Putamen (tissue), 1 donor: ENCODE measurements at places on chromosomes 1 and 21.

DNA sequence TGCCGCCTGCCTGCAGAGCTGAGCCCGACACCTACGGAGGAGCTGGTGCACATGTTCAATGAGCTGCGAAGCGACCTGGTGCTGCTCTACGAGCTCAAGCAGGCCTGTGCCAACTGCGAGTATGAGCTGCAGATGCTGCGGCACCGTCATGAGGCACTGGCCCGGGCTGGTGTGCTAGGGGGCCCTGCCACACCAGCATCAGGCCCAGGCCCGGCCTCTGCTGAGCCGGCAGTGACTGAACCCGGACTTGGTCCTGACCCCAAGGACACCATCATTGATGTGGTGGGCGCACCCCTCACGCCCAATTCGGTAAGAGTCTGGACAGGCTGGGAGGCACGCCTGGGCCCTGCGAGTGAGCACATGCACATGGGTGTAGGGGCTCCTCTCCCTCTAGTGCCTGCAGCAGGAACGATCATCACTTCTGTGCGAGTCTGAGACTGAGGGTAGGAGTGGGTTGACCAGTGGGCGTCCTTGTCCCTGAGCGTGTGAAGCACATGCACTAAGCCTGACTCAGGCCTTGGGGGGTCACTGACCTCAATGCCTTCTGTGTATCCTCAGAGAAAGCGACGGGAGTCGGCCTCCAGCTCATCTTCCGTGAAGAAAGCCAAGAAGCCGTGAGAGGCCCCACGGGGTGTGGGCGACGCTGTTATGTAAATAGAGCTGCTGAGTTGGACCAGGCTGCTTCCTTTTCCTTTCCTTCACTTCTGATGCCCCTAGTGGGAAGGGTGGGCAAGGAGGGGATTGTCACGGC, 6.9 kb downstream of the DMAP1 start:
- no peak for DNase-seq

DNA sequence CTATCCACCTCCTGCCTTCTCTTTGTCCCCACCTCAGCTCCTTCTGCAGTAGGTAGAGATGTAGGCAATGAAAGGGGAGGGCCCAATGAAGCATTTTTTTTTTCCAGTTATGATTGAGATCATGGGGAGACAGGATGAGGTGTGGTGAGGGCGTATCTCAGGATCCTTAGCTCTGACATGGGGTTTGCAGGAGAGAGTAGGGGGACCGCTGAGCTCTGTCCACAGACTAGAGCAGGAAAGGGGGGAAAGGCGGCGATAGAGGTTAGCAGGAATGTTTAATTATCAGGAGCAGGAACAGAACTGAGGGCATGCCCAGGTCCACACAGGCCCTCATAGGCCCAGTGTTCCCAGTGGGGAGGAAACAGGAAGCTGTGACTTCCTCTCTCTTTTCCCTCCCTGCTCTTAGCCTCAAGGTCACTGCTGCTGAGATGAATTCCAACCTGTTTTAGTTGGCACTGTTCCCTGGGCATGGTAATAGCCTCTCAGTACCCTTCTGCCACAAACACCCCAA, 901 bp upstream of the RXFP4 start:
- no peak for DNase-seq

DNA sequence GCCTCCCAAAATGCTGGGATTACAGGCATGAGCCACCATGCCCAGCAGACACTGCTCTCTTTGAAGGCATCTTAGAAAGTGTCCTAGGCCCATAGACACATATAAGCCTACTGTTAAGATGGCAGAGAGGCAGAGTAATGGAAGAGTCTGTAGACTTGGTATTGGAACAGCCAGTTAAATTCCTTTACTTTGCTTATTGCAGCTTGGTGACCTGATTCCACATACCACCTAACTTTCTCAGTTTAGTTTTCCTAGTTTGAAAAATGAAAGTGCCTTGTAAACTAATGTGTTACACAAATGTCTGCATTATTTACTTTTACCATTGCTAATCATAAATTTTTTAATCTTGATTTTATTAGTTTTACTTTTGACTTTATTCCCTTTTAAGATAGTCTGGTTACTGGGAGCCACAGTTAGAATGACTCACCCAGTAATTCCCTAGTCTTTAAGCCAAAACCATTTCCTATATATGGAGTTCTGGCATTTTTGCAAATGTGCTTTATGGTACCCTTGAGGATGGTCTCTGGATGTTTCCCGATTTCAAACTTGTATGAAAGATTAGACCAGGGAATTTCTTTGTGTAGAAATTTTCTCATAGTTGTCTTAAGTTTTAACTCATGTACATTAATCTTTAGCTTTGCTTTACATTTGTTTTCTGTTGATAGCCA, 6.4 kb downstream of the SMAP2 start:
- no peak for DNase-seq

- no peak for DNase-seq
Measured at GRCh38 chr1:29554208-29554778, 318.0 kb downstream of the PTPRU start.

DNA sequence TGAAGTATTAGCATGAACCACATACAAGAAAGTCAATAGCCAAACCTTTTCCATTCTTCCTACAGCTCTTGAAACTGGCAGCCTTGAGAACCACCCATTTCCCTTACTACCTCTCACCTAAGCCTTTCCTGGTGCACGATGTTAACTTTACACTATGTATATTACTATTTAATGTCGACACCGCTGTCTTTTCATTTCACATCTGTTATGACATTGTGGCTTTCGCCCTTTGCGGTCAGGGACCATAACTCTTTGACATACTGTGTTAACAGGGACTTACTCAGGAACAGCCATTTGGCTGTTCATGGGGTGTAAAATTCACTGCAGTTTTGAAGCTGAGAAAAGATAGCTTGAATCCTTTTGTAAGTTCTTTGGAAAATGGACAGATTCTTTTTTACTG, 21.1 kb upstream of the GPR88 start:
- DNase-seq: no peak

DNA sequence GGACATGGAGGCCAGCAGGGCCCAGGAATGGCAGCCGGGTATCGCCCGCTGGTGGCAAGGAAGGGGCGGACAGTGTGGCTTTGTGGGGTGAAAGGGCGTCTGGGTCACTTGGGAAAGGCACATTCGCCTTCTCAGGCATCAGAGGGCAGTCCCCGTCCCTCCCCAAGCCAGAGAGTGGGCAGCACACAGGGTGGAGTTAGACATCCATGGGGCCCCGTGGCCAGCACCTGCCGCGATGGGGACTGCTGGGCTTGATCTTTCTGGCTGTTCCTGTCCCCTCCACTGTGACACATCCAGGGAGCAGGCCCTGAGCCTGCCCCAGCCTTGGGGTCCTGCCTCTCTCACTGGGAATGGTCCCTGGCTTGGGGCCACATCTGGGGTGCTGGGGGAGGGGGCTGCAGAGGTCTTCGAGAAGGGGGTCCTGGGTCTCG, 4.0 kb upstream of the TRPM2 start:
- no peak for DNase-seq

DNA sequence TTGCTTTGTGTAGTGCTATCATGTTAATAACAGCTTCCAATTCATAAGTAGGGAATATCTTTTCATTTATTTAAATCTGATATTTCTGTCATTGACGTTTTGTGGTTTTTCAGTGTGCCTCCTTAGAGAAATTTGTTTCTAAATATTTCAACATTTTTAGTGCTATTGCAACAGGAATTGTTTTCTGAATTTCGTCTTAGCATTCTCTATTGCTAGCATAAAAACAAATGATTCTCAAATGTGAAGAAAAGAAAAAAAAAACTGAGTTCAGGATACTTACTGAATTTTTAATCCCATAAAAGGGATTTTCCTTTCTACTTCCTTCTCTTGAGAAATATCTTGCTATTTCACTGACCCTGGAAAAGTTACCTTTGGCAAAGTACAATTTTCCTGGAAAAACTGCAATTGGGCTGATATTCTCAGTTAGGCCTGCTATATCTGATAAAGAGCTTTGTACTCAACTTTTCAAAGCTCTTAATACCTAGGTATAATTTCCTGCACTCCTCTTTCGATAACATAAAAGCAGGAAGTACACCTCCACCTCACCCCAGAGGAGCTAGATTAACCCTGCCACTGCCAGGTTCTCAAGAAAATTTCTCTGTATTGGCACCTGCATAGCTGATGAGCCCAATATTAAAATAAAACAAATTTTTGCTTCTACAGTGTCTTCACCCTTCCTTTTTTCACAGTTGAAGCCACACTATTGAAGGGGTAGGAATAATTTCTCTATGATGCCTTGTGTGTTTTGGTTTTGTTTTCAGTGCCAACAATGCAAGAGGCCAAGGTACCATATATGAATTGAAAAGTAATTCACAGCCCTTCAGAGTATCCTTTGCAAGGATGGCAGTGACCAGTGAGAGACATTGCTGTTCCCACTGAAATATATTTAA, 35.6 kb downstream of the PTPN14 start:
- DNase-seq: no peak
